Mesendoderm (in vitro differentiated cells): ENCODE measurements at places on chromosomes 16 and 17.
A peak's percentile ranks its signal among the peaks of the same experiment; 100 is the strongest.

GRCh38 chr17:71168053-71168741 lies 952.6 kb upstream of the SOX9 start:
- no peaks in the 10 kb centered on the region for H3K36me3 ChIP-seq
- H3K4me1 ChIP-seq, result no peaks in the 10 kb centered on the region
- no peak overlapping the region for H3K4me3 ChIP-seq
- no peaks in the 10 kb centered on the region for H3K27me3 ChIP-seq
- DNase-seq, result no peak
- H3K27ac ChIP-seq, result no peak overlapping the region

DNA sequence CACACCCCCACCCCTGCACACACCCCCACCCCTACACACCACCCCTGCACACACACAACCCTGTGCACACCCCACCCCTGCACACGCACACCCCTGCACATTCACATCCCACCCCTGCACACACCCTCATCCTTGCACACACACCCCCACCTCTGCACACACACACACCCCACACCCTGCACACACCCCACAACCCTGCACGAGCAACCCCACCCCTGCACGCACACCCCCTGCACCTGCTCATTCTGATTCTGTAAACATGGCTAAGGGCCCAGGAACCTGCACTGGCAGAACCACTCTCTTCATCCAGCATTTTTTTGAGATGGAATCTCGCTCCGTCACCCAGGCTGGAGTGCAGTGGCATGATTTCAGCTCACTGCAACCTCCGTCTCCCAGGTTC lies 18.1 kb downstream of the CHMP1A start:
- no peak overlapping the region for H3K27ac ChIP-seq
- no peak for DNase-seq
- no peak overlapping the region for H3K4me3 ChIP-seq
- H3K4me1 ChIP-seq, result no peaks in the 10 kb centered on the region
- H3K36me3 ChIP-seq, result peaks cover under 1% of the 10 kb centered on the region
- no peaks in the 10 kb centered on the region for H3K27me3 ChIP-seq

DNA sequence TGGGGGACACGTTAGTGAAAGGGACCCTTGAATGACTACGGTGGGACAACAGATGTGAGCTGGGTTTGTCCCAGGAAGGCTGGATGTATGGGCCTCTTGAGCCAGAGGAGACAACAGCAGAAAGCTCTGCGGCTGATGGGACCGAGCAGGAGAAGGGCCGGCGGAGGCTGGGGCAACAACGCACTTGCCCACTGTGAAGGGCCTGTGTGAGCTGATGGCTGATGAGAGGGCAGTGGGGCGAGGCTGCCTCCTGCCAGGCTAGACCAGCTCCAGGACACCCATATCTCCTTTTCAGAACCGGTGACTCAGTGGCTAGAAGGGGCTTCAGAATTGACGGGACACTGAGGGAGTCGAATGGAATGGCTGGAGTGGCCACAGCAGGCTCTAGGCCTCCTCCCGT lies 250.1 kb downstream of the SEC14L1 start:
- no peak for DNase-seq
- H3K4me1 ChIP-seq, result peaks cover 46% of the 10 kb centered on the region
- no peaks in the 10 kb centered on the region for H3K36me3 ChIP-seq

DNA sequence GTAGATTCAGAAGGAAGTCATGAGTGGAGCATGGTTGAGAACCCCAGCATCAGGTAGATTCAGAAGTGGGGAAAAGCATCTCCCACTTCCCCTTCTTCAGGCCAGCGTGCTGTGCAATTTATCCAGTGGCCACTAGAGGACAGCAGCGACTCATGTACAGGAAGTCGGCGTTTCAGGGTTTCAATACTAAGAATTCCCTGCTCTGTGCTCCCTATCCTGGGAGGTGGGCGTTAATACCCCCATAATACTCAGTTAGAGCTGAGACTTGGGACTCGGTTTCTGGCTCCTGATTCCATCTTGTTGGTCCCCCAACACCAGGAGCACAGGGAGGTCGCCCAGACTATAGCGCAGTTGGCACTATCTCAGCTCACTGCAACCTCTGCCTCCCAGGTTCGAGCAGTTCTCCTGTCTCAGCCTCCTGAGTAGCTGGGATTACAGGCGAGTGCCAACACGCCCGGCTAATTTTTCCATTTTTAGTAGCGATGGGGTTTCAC lies 75.3 kb upstream of the AMZ2 start:
- peak; percentile 49 for DNase-seq
- H3K4me3 ChIP-seq, result no peak overlapping the region
- no peak overlapping the region for H3K27ac ChIP-seq
- no peaks in the 10 kb centered on the region for H3K4me1 ChIP-seq
- no peaks in the 10 kb centered on the region for H3K27me3 ChIP-seq
- no peaks in the 10 kb centered on the region for H3K36me3 ChIP-seq

GRCh38 chr17:77736721-77737120 lies 221.8 kb upstream of the TNRC6C start:
- H3K4me1 ChIP-seq, result peaks cover 4% of the 10 kb centered on the region
- H3K36me3 ChIP-seq, result no peaks in the 10 kb centered on the region
- no peak overlapping the region for H3K27ac ChIP-seq

DNA sequence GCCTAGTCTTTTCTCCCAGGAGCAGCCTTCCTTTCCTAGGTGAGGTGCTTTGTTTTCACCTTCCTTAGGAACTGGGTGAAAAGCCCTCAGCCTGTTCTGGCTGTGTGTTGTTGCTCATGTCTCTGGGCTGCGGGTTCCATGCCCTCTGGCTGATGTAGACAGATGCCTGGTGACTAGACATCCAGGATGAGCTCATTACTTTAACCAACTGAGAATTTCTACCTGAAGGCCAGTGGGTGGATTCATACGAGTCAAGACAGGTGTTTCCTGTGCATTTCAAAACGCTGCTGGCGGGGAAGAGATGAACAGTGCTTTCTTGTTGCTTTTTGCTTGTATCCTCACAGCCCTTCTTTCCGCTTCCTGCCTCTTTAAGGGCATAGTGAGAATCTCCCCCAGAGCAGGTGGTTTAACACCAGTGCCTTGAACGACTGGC lies 22.3 kb downstream of the SAP30BP start:
- H3K27me3 ChIP-seq, result no peaks in the 10 kb centered on the region
- H3K4me1 ChIP-seq, result peaks cover 2% of the 10 kb centered on the region
- H3K4me3 ChIP-seq, result no peak overlapping the region

GRCh38 chr17:71118039-71118438 lies 948.7 kb downstream of the KCNJ2 start:
- H3K36me3 ChIP-seq, result no peaks in the 10 kb centered on the region
- no peaks in the 10 kb centered on the region for H3K27me3 ChIP-seq
- H3K27ac ChIP-seq, result no peak overlapping the region
- no peak overlapping the region for H3K4me3 ChIP-seq
- peaks cover 2% of the 10 kb centered on the region for H3K4me1 ChIP-seq
- DNase-seq, result peak; percentile 49

- H3K4me1 ChIP-seq, result no peaks in the 10 kb centered on the region
- no peak for DNase-seq
- no peaks in the 10 kb centered on the region for H3K27me3 ChIP-seq
Measured at GRCh38 chr16:65418435-65418834, 296.6 kb upstream of the CDH11 start.

DNA sequence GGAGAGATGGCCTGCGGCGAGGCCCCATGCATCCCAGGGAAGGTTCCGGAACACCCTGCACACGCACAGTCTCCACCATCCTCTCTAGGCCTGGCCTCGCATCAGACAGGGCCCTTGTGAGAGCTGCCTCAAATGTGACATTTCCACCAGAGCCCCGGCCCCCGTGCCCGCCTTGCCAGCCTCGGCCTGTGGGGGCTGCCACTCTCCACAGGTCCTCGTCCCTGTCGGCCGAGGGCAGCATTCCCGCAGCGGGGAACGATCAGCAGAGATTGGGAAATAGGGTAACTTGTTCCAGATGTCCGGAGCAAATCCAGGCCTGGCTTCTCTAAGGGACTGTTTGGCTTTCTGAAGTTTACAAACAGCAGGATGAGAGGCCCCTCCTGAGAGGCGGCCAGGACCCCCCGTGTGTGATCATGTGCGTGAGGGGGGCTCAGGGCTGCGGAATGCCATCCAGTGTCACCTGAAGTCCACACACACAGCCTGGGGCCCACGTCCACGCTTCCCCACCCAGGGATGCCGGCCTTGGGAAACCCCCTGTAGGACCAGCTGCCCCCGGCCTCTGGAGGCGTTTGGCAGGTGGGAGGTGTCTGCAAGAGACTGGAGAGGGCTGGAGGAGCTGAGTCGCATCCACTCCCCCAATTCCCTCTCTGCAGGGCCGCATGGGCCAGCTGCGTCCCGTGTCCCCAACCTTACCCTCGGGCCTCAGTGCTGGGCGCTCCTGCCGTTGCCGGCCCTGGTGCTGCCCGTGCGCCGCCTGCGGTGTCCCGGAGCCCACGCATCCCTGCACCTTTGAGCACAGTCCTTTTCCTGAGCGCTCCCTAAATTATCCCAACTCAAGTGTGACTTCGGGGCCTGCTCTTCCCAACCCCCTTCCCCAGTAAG lies 70.4 kb downstream of the ZDHHC7 start:
- H3K36me3 ChIP-seq, result no peaks in the 10 kb centered on the region
- H3K4me1 ChIP-seq, result no peaks in the 10 kb centered on the region
- H3K4me3 ChIP-seq, result no peak overlapping the region
- H3K27ac ChIP-seq, result no peak overlapping the region

DNA sequence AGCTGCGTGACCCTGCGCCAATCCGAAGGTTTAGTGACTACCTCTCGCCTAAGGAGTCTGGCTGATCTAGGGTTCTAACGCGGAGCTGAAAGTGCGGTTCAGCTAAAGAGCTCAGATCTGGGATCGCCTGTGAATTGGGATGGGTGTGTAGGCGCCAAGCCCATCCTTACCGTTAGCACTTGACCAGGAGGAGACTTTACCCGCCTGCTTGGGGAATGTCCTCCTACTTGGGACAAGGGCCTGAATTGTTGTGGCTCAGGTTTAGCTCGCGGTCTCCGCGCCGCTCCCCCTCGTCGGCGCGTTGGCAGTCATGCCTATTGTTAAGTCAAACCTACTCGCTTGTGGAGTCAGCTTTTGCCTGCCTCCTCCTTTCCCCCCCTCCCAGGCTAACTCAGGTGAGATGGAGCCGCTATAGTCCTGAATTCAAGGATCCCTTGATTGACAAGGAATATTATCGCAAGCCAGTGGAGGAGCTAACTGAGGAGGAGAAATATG lies 480 bp downstream of the MRPS7 start:
- H3K27ac ChIP-seq, result peak overlapping the region; percentile 55
- peak; percentile 72 for DNase-seq
- H3K36me3 ChIP-seq, result peaks cover 12% of the 10 kb centered on the region
- H3K4me3 ChIP-seq, result peak overlapping the region; percentile 98
- H3K27me3 ChIP-seq, result no peaks in the 10 kb centered on the region

- no peak overlapping the region for H3K4me3 ChIP-seq
- DNase-seq, result no peak
- no peaks in the 10 kb centered on the region for H3K36me3 ChIP-seq
- H3K27ac ChIP-seq, result no peak overlapping the region
Measured at GRCh38 chr17:79549141-79549915, 61.5 kb downstream of the RBFOX3 start.

DNA sequence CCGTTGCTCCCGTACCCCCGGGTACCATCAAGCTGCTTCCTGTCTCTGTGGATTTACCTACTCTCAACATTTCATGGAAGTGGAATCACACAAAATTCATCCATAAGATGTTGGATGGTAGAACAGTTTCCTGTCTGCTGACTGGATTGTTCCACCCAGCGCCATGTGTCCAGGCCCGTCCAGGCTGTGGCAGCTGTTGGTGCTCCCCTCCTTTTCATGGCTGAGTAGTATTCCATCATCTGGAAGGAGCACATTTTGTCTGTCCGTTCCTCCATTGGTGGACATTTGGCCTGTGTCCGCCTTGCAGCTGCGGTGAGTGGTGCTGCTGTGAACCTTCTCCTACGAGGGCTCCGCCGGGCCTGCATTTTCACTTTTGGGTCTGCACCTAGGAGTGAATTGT lies 18.4 kb downstream of the TSC2 start:
- H3K36me3 ChIP-seq, result no peaks in the 10 kb centered on the region
- H3K4me3 ChIP-seq, result no peak overlapping the region
- H3K4me1 ChIP-seq, result no peaks in the 10 kb centered on the region
- H3K27me3 ChIP-seq, result no peaks in the 10 kb centered on the region
- H3K27ac ChIP-seq, result no peak overlapping the region

DNA sequence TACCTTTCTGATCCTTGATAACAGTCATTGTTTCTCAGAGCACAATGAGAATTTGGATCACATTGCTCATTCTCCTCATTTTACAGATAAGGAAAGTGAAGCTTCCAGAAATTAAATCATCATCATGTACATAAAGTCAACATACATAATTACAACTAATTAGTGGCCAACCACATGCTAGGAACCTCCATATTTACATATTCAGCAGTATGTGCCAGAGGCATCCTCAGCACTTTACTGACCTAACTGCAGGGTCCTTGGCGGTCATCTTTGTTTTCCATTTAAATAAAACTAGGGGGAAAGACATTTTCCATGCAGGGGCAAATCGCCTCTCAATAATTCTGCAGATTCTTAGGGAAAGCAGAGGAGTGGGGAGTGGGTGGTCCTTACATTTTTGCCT lies 752.9 kb downstream of the KCNJ2 start:
- H3K27ac ChIP-seq, result no peak overlapping the region
- H3K36me3 ChIP-seq, result no peaks in the 10 kb centered on the region
- H3K27me3 ChIP-seq, result no peaks in the 10 kb centered on the region
- DNase-seq, result no peak

GRCh38 chr17:57919918-57920317 lies 35.3 kb downstream of the CUEDC1 start:
- no peaks in the 10 kb centered on the region for H3K36me3 ChIP-seq
- H3K4me3 ChIP-seq, result no peak overlapping the region

DNA sequence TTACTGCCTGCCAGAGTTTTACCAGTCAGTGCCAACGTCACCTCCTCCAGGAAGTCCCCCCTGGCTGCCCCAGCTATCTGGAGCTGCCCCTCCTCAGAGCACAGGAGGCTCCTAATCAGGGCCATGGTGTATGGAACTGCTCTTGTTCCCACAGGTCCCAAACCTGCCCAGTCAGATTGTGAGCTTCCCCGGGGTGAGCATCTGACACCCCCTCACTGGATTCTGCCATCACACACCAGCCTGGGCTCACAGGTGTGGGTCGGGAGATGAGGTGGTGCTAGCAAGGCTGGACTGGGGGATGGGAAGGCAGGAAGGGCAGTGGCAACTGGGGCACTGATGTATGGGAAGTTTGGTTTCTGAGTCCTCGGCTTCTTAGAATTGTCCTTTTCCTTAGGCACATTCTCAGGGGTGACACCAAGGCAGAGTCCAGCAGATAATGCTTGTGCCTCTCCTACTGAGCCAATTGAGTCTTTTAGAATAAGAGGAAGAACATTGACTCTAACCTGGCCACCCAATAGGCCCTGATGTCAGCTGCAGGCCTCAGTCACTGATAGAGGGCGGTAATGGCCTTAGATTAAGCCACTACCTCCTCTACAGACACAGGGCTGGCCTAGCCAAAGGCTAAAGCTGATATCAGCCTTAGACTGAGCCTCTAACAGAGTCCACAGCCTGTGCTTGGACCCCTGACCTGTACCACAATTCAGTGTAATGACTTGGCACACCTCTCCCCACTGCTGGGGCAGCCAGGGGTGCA lies 107.9 kb downstream of the WSCD1 start:
- no peaks in the 10 kb centered on the region for H3K36me3 ChIP-seq
- H3K27ac ChIP-seq, result no peak overlapping the region
- no peaks in the 10 kb centered on the region for H3K4me1 ChIP-seq
- H3K27me3 ChIP-seq, result no peaks in the 10 kb centered on the region
- no peak overlapping the region for H3K4me3 ChIP-seq
